ENCODE measurements at places on chromosomes 12 and 14.

GRCh38 chr12:51871126-51871525 is 16.8 kb upstream of the ANKRD33 start:
- DNase-seq: no peak

- DNase-seq: no peak
Observed at GRCh38 chr12:130474599-130475269, 137.0 kb downstream of the PIWIL1 start.

DNA sequence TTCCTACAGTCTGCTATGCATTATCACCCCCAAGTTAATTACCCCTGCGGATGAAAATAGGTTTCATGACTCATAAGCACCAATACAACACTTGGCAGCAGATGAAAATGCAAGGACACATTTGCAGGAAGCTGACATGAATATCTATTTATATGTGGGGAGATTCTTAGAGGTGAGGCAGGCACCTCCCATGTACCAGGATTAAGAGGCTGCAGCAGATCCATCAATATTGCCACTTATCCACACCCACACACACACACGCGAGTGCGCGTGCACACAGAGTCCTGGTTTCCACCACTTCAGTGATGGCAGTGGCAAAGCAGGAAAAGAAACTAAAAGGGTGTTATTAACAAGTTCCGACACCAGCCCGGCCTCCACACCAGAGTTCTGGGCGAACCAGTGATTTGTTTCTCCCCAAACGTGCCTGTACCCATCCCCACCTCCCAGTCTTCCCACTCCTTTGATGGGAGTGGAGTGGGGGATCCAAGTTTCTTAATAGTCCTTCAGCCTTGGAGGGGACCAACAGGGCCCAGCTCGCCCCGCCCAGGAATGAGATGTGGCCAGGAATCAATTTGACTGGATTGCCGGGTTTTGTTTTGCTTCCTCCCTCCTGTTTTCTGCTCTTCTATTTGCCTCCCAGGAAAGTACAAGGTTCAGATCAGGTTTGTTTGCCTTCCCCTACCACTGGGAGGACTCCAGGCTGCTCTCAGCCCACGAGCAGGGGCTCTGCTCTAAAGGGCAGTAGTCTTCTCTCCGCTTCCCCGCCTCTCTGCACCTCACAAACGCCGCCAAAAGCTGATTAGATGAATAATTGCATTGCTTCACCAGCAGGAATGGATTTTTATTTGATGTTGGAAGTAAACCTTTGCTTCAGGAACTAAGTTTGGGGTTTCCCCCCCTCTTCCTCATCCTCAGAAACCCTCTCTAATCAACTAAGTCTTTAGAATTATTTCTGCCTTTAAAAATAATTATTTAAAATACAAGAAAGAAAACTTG is 5.2 kb downstream of the IRF2BPL start:
- peak; percentile 61 for DNase-seq

DNA sequence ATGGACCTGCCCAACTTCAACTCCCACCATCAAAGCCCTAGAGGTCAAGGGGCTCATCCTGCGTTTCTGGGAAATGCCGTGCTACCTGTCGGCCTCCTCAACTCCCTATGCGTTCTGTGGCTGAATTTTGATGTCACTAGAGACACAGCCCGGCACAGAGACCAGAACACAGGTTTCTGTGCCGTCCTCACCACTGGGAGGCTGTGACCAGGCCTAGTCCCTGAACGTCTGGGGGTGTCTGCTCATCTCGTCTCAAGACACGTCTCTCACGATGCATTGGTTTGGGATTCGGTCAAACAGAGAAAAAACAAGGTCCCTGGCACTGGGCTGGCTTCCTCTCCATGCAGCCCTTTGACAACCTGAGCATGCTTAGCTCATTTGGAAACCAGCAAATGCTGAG is 33.5 kb downstream of the SLC15A4 start:
- DNase-seq: no peak

- DNase-seq: no peak
Observed at GRCh38 chr12:27436029-27436428, 10.5 kb upstream of the SMCO2 start.

- peak; percentile 16 for DNase-seq
Observed at GRCh38 chr12:72135021-72135301, 137.2 kb upstream of the TRHDE start.

GRCh38 chr14:89578156-89578555 is 161.1 kb upstream of the FOXN3 start:
- DNase-seq: peak; percentile 65

- no peak for DNase-seq
Observed at GRCh38 chr14:103890821-103891666, 37.2 kb upstream of the TDRD9 start.

DNA sequence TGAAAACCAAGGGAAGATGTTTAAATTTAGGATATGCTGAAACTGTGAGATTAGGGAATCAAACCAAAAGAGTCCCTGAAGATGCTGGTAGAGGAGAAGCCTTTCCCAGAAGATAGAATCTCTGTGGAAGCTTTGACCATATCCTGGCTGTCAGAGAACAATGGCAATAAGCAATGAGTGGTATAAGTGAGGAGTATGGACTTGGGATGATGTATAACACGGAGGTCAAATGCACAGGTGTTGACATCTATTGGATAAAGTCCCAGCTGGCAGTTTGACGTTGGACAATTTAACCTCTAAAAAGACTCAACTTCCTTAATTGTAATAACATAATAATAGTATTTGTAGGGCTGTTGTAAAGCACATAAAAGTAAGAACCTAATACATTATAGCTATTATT is 30.1 kb upstream of the CLEC14A start:
- no peak for DNase-seq

GRCh38 chr14:58765418-58765831 is 127.7 kb downstream of the DACT1 start:
- no peak for DNase-seq

DNA sequence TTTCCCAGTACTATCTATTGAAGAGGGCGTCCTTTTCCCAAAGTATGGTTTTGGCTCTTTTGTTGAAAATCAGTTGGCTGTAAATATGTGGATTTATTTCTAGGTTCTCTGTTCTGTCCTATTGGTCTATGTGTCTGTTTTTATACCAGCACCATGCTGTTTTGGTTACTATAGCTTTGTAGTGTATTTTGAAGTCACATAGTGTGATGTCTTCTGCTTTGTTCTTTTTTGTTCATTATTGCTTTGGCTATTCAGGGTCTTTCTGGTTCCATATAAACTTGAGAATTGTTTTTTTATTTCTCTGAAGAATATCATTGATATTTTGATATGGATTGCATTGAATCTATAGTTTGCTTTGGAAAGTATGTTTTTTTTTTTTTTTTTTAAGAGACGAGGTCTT is 67.4 kb downstream of the ERC1 start:
- DNase-seq: no peak

GRCh38 chr14:95523815-95524448 is 7.5 kb upstream of the SYNE3 start:
- DNase-seq: peak; percentile 97

DNA sequence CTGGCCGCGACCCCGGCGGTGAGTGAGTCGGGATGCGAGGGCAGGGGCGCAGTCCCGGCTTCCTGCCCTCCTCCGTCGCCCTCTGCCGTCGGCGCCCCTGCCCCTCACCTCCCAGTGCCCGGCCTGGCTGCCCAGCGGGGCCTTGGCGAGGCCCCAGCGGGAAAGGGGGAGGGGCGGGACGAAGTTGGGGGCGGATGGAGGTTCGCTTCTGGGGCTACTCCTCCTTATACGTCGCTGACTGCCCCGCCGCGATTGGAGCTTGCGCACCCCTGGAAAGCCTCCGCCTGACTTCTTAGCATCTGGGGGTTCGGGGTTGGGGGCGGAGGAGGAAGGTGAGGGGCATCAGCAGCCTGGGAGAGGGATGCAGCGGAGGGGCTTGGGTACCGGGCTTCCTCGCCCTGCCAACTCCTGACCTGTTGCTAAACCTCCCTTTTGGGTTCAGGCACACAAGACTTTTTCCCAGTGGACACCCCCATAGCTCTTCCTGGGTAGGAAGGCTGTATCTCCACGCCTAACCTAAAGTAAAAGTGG is 406 bp downstream of the TMEM263 start:
- DNase-seq: peak; percentile 65

- DNase-seq: no peak
Observed at GRCh38 chr12:4144676-4145075, 128.9 kb upstream of the CCND2 start.

DNA sequence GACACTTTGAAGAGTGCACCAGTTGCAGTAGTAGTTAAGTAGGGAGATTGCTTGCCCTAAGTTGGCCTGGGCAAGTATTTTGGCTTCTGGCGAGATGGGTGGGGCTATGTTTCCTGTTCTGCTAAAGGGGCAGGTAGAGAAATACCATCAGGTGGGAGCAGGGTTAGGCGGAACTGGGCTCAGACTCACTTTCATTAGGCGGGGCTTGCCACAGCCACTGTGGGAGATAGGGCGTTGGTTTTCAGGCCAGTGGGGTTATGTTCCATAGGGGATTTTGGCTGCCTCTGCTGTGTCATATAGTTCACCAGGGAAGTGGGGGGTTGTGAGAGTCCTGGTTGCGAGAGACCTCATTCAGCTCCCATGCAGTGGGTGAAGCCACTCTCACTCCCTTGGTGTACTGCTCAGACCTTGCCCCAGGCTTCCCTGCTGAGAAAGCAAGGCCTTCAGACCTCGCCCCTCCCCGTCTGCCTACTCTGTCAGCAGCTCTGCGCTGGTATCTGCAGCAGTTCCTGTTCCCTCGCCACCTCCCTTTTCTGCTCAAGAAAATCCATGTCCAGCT is 43.3 kb downstream of the AEBP2 start:
- DNase-seq: no peak

DNA sequence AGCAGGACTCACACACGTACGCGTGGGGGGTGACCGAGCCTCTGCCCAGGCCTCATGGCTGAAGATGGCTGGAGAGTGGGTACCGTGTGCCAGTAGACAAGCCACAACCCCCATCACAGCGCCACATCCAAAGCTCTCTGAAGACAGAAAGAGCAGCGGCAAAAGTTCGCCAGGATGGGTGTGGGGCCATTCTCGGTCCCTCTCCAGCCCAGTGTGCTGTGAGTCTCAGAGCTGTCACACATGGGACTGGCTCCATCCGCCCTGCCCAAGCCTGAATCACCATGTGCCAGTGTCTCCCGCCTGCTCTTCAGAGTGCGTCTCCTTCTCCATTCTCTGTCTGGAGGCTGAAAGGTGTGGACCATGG is 5.7 kb downstream of the TMEM179 start:
- DNase-seq: no peak

GRCh38 chr12:6377667-6377994 is 2.3 kb upstream of the SCNN1A start:
- DNase-seq: no peak

- no peak for DNase-seq
Observed at GRCh38 chr14:24388474-24389179, 10.2 kb upstream of the NYNRIN start.

DNA sequence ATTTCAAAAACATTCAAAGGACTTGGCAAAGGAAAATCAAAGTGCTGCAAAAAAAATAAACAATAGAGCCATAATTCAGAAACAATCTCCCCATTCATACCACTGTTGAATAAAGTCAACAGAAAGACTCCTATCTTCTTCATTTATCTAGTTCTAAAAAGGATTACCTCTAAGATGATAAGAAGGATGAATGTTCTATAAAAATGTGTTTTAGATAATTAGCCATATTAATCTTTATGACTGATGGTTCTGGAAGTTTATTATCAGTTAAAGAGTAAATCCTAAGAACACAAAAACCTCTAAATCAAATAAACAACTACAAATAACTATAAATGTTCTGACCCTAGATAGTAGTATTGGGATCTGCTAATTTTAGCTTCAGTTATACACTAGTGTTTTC is 37.8 kb upstream of the CDKL1 start:
- no peak for DNase-seq

DNA sequence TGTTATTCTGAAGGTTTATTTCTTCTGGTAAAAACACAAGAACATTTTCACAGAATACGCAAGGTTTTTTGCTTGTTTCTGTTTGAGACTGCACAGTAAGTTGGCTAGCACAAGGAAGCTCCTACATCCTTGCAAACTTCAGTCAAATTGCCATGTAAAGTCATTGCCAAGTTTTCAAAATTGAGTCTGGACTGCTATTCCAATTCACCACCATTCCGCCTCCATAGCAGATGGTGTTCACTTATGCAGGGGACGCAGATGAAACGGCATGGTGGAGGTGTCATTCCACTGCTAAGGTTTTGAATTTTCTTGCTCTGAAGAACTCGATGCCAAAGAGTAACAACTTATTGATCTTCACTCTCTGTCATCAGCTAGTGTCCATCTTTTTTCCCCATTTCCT is 303.9 kb upstream of the SYT1 start:
- DNase-seq: no peak

GRCh38 chr12:77064896-77065360 is 441 bp downstream of the E2F7 start:
- no peak for DNase-seq

GRCh38 chr12:95522692-95523091 is 28.6 kb downstream of the USP44 start:
- DNase-seq: peak; percentile 18

GRCh38 chr12:130815028-130815741 is 23.9 kb downstream of the STX2 start:
- no peak for DNase-seq

DNA sequence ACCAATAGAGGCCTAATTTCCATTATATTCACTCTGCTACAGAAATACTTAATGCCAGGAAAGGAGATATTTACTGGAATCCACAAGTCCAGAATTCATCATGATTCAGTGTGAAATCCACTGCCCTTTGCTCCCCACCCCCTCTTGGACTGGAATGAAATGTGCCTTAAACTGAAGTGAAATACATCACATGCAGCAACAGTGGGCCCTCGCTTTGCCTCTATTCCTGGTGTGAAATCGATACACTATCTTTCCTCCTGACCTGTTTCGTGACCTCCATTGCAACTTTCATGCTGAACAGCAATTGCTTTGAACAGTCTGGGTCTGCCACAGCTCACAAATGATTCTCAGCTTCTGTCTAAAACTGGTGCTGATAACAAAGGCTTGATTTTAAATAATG is 100.6 kb downstream of the NPAS3 start:
- DNase-seq: no peak

GRCh38 chr12:126644236-126645020 is 1579.2 kb downstream of the AACS start:
- DNase-seq: no peak

GRCh38 chr14:52473557-52473956 is 78.7 kb downstream of the TXNDC16 start:
- DNase-seq: peak; percentile 48

GRCh38 chr14:20733684-20734429 is 11.8 kb upstream of the EDDM3A start:
- no peak for DNase-seq

GRCh38 chr14:23437133-23438100 is 2.0 kb upstream of the MYH7 start:
- no peak for DNase-seq
